ENCODE measurements at places on chromosomes 16 and 17.

DNA sequence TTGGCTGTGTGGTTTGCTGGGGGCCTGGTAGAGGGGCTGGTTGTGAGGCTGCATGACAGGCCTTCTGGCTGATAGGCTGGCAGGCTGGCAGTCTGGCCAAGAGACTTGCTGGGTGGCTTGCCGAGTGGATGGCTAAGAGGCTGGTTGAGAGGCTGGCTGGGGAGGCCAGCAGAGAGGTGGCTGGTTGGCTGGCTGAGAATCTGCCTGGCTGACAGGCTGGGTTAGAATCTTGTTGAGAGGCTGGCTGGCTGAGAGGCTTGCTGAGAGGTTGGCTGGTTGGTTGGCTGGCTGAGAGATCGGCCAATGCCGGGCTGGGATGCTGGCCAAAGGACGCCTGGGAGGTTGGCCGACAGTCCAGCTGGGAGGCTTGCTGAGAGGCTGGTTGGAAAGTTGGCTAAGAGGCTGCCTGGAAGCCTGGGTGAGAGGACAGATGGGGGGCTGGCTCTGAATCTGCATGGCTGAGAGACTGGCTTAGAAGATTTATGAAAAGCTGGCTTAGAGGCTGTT, 35.9 kb upstream of the ACSM2B start:
- DNase-seq: no peak

DNA sequence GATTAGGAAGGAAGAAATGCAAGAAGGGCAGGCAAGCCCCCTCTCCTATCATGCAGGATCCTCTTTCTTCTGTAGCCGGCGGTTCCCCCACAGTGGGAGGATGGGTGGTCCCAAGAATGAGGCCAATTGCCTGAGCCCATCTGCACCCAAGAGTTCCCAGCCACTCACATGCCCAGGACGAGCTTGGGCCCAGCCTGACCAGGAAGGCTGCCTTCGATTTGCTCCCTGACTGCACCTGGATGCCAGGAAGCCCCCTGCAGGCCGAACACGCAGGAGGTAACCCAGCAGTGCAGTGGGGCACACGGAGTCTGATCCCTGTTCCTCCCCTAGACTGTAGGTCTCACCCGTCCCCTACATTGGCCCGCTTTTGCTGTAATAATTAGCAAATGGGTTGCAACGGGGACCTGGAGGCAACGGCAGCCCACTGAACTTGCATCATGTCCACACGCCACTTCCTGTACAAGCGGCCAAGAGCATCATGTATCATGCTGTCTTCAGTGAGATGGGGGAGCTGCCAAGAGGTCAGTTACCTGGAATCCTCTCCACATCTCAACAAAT, 67.5 kb downstream of the AMFR start:
- no peak for DNase-seq

- peak; percentile 29 for DNase-seq
Observed at GRCh38 chr17:16491703-16492612, at the start of gene LRRC75A. Gene LRRC75A (minus strand): TSS chr17:16492193. CDS start chr17:16491990, 203 bp downstream.

- DNase-seq: no peak
Observed at GRCh38 chr17:2916461-2916860, 120.2 kb downstream of the RAP1GAP2 start.
